Stimulated activated CD8-positive, alpha-beta memory T cell treated with anti-CD3 and anti-CD28 coated beads, Interleukin-15, amount 100 ng/mL, for 24 hours (primary cell): ENCODE measurements at places on chromosomes 2 and 18.

DNA sequence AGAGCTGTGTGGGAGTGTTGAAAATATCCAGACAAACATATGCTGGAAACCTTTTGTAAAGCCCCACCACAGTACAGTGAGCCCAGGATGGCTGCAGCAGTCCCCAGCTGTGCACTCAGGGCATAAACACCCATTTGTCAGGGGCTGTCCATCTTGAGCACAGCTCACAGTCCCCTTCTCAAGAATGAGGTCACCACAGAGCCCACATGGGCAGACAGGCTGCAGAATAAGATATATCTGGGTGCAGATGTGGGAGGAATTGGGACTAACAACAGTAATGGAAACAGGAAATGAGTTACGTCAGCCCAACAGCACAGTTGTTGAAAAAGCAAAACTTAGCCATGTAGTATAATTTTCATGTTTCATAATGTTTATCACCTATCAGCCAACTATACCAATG lies 219.6 kb downstream of the ETAA1 start:
- no peak for DNase-seq

GRCh38 chr2:229403296-229403695 lies 132.2 kb upstream of the PID1 start:
- DNase-seq = no peak

DNA sequence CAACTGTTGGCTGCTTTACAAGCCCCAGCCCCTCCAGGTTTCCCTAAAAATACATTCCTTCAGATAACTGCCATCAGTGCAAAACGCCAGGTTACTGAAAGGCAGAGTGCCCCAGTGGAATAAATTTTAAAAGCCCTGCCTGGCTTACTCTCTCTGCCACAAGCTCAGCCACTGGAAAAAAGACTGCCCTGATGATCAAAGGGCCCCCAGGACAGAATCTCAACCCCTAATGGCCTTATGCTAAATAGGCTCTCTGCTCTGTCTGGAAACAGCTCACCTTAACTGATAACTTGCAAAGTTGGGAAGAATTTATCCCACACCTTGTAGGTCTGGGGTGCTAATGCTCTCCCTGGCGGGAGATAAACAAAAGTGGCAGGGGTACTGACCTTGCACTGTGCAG lies 33.9 kb downstream of the CFAP53 start:
- DNase-seq = no peak

DNA sequence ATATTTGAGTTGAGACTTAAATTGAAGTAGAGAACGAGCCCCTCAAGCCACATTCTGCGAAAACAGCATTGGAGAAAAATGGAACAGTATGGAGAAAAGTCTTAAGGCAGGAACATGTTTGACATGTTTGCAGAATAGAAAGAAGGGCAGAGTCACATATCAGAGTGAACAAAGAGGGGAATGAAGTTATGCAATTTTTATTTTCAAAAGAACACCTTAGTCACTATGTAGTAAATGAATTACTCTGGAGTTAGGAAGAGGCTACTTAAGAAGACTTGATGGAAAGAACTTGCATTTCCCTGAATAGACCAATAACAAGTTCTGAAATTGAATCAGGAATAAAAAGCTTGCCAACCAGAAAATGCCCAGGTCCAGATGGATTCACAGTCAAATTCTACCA lies 391.4 kb upstream of the CDH19 start:
- DNase-seq = no peak

- DNase-seq = no peak
Observed at GRCh38 chr2:1321321-1321720, 91.9 kb upstream of the TPO start.

DNA sequence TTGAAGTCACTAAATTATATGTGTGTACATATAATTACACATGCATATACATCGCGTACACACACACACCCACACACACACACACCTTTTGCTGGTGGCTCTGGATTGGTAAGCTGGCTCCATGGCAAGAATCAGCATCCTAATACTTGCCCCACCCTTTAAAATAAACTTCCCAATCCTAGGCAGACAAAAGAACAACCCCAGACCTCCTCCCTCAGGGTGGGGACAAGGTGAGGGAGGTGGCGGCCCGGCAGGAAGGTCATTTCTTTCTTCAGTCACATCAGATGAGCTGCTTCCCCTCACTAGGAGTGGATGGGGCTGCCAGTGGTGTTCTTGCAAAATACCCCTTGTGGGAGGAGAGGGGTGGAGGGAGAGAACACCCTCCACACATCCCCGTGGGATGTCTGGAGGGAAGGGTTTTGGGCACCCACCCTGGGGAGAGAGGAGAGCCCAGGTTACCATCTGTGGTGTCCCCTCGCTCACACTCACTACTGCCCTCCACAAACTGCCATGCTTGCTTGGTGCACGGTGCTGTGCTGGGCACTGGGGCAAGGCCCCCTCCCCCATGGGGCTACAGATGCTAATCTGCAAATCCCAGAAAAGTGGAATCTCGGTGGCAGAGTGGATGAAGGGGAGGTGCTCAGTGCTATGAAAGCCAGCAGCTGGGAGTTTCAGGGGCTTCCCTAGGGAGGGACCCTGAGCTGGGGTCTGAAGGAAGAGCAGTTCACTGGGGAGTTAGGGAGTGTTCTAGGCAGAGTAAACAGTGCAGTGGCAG lies 64.0 kb downstream of the ODC1 start:
- DNase-seq = no peak

- DNase-seq = no peak
Observed at GRCh38 chr18:79611040-79611681, 68.4 kb upstream of the CTDP1 start.

GRCh38 chr2:2748399-2749205 lies 417.5 kb upstream of the MYT1L start:
- DNase-seq = no peak

GRCh38 chr18:21463718-21464117 lies 136.8 kb downstream of the ESCO1 start:
- no peak for DNase-seq

GRCh38 chr2:236352761-236353593 lies 88.8 kb upstream of the ASB18 start:
- no peak for DNase-seq

DNA sequence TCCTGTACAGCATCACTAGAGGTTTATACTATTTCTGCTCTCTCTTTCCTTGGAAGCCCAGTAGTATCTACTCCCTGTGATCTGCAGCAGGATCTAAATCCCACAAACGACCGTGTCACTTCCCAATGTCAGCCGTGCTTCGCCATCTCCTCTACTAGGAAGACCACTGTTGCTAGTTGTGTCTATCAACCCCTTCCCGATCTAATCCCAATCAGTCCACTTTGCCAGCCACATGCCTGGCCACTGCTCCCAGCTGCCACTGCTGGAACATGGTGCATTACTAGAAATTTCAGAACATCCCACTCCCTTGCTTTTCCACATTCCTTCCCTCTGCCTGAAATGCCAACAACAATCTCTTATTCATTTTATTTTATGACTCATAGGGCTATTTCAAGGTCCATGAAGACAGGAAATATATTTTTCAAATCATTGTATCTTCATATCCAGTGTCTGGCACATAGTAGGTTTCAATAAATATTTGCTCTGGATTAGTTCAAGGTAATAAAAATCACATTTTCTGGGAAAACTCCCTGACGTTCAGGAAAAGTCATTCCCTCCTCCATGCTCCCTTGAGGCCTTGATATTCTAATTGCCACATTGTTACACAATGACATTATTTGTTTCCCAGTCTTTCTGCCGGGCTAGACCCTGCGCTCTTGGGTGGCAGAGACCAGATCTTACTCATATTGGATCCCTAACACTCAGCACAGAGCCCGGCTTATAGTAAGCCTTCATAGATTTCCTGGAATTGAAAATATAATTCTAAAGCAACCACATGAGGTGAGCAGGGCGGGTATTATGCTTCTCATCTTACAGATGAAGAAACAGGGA lies 2.1 kb upstream of the TRIB2 start:
- no peak for DNase-seq
